WERI-Rb-1 (cell line): ENCODE measurements at places on chromosomes 7 and 10.

GRCh38 chr10:34567659-34568253 lies 247.3 kb downstream of the PARD3 start:
- no peak for DNase-seq

- DNase-seq, result no peak
These were observed 56.4 kb upstream of the NPS start for GRCh38 chr10:127492607-127493250.

DNA sequence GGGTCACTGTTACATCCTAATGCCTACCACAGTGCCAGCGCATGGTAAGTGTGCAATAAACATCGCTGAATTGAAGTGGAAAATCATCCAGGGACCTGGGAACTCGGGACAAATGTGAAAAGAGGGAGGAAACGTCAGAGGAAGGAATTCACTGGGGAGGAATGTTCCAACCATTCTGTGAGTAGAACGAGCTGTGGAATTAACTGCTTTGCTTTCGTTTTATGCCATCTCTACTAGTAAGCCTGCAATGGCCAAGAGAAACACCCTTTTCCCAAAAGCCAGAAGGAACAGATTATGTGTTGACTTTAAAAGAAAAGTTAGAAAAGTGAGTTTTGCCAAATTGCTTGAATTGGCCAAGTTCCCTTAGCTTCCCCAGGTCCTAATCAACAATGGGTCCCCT lies 1044.9 kb downstream of the TYW1 start:
- DNase-seq, result no peak

- DNase-seq, result no peak
These were observed 962.8 kb upstream of the POT1 start for GRCh38 chr7:125892434-125892833.

DNA sequence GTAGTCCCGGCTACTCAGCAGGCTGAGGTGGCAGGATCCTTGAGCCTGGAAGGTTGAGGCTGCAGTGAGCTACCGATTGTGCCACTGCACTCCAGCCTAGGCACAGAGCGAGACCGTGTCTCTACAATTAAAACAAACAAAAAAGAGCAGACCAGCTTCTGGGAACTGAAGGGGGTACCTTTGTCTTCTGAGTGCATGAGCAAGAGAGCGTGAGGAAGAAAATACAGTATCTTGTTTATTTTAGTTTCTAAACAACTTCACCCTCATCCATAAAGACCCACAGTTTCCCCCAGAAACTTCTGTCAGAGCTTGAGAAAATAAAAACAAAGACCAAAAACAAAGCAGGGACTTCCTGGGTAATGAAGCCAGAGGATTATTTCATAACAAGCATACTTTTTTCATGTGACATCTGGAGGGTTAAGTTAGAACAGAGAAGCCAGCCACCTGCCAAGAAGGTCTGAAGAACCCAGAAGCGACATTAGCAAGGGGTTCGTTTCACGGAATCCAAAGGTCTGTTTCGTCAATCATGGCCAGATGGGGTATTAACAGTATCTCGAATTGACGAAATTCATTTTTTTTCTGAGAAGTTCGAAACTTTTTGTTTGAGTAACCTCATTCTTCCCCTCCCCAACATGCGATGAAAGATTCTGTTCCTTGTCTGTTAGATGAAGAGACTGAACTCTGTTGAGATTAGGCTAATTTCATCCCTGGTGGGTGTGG lies 10.2 kb upstream of the IL2RA start:
- DNase-seq, result no peak

DNA sequence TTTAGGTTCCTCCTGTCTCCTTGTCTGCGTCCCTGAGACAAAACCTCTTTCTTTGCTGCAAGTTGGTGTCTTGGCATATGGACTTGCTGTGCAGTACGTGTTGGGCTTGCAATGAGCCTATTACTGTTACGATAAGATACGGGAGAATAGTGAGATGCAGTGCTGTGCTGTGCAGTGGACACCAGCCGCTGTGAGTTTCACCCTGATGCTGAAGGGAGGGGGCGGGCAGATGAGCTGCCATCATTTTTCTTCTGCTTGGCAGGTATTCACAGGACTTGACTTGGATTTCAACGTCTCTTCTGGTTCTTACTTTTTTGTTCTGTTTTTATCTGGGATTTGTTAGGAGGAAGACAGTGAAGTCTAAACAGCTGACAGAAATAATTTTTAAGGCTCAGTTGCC lies 257.1 kb upstream of the PITRM1 start:
- DNase-seq, result no peak

GRCh38 chr7:84535580-84536270 lies 341.1 kb upstream of the SEMA3A start:
- no peak for DNase-seq

DNA sequence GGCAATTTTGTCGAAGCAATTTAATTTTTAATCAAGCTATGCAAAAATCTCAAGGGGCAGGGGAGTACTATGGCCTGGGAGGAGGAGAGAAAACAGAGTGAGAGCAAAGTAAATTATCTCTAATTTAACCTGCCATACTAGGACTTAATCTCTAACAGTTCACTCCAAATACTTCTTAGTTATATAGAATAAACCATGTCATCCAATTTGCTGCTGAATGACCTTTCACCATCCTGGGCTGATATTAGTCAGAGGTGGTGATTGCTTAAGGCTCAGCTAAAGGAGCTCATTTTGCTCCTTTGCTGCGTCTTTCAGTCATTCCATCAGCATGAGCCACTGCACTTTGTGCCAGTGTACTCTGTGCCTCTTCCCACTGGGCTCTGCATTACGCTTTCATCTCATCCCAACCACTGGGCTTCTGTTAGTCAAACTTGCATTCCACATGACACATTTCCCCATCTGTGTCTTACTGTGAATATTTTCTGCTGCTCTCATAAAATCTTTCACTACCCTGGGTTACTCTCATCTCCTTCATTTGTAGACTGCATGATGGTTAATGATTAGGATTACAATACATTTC lies 84.3 kb downstream of the CD36 start:
- no peak for DNase-seq

GRCh38 chr10:128664729-128665128 lies 538.5 kb upstream of the MKI67 start:
- no peak for DNase-seq

- peak; percentile 28 for DNase-seq
These were observed 49.5 kb downstream of the CHN2 start for GRCh38 chr7:29243910-29244655.

DNA sequence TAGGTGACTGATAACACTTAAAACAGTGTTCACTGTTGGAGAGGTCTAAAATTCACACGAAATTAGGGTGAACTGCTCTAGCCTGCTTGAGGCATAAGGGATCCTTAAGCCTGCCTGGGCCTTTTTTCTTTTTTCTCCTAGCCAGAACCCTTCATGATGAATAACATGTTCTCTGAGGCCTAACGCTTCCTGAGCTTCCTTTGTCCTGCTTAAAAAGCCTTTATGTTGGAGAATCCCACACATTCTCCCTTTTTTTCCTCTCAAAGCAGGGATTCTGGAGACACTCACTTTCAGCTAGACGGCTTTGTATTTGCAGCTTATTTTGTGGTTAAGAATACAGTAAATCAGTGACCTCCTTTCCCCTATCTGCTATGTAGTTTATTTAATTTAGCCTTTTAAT lies 354.7 kb upstream of the PHF14 start:
- no peak for DNase-seq

DNA sequence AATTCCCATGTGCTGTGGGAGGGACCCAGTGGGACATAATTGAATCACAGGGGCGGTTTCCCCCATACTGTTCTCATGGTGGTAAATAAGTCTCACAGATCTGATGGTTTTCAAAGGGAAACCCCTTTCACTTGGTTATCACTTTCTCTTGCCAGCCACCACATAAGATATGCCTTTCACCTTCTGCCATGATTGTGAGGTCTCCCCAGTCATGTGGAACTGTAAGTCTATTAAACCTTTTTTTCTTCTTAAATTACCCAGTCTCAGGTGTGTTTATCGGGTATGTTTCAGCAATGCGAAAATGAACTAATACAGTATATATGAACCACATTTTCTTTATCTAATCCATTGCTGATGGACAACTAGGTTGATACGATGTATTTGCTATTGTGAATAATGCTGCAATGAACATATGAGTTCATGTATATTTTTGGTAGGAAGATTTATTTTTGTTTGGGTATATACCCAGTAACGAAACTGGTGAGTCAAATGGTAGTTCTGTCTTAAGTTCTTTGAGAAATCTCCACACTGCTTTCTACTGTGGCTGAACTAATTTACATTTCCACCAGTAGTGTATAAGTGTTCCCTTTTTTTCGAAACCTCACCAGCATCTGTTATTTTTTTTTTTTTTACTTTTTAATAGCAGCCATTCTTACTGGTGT lies 70.0 kb upstream of the HGF start:
- no peak for DNase-seq
